ENCODE measurements at places on chromosomes 6 and 20. TPM values are rescaled to one million over a fixed set of nuclear protein-coding genes. Genes with fewer than 3 reads are reported as not detected.

- DNase-seq: no peak
These were observed 43.5 kb downstream of the GCLC start for GRCh38 chr6:53501432-53501831.

- no peak for DNase-seq
These were observed 43.7 kb downstream of the FRK start for GRCh38 chr6:116016846-116017545.

DNA sequence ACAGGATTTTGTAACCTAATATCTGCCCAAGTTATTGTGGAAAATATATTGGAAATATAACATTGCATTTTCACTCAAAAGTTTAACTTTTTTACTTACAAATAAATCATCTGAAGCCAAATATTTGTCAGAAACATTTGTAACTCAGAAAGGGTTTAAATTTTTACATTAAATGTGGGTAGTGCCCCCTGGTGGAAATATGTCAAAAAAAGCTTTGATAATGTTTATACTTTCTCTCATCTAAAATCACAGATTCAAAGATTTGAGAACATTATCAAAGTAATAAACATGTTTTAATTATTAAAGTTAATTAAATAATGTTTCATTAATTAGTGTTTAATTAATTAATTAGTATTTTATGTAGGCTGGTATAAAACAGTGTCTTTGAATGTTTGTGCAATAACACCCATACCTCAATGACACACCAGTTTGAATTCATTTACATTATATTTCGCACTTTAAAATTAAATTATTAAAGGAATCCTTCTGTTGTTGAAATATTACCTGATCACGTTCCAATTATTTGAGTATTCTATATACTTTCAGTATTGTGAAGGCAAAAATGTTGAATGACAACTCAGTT is 320.1 kb upstream of the FKBP1C start:
- no peak for DNase-seq

DNA sequence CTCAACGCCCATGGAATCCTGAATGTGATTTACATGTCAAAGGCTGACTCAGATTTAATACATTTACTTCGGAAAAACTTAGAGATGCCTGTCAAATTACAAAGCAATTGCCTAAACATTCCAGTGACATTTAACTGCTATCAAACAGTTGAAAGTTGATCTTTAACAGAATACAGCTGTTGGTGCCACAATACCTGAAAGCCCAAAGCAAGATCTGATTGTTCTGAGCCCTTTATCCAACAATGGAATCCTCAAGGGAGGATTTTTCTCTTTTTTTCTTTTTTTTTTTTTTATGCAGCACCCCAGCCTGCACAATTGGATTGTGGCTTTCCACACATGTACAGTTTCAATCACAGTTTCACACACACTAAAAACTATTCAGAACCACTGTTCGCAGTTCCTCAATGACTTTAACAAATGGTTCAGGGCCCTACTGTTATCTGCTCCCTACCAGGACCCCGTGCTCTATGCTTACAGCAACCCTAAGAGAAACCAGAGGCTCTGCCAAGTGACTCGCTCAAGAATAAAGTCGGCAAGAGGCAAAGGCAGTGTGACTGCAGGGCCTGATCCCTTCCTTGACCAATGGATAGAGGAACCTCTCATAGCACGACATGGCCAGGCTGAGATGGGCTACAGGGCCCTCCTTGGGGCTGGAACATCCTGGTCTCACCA is 33.3 kb downstream of the EPB41L2 start:
- DNase-seq: no peak

DNA sequence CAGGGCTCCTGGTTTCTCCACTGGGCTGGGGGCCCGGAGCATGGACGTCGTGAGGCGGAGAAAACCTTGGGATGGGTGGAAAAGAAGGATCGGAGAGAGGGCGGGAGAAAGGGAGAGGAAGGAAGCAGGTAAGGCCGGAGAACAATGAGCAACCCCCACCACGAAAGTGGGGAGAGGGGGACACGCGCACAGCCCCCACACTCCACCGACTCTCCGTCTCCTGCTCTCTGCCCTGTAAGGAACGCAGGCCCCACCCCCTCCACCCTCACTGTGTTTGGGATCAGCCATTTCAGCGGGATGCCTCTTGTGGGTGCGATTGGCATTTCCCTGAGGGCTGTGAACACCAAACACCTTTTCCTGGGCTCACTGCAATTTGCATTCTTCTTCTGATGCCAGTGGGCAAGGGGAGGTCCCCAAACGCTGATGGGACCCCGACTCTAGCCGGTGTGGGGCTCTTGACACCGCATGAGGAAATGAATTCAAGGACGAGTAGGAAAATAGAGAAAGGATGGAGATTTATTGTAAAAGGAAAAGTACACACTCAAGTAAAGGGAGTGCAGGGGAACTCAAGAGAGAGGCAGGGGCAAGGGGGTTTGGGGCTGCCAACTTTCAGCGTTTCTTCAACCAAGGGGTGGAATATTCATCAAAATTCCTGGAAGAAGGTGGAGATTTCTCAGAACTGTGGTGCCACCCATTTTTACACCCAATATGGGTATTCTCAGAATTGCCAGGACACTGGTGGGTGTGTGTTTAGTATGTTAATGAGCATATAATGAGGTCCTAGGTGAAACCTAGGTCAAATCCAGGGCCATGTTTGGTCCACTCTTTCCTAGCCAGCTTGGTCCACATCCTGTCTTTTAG is 13.1 kb upstream of the RAET1L start:
- DNase-seq: peak; percentile 11

DNA sequence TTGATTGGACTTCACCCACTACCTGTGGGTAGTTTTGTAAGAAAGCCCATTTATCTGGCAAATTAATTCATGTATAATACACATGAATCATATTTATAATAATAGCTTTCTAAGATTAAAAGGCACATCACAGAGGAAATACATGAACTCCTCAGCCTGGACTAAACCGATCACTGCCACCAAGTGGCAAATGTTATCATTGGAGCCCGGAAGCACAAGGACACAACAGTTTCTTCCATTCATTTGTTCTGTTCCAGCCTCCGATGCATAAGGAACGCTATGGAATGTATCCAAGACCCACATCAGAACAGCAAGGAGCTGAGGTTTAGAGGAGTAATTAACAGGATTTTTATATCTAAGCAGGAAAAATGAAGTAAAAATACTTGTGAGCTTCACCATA is 13.9 kb upstream of the IPCEF1 start:
- DNase-seq: peak; percentile 35

DNA sequence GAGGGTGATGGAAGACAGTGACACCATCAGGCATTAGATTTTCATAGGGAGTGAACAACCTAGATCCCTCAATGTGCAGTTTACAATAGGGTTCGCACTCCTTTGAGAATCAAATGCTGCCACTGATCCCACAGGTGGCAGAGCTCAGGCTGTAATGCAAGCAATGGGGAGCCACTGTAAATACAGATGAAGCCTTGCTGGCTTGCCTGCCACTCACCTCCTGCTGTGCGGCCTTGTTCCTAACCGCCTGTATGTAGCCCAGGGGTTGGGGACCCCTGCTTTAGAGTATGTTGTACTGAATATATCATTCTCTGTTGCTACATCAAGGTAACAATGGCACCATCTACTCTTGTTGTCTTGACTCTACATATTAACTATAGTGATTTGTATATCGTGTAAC is 37.1 kb downstream of the TPD52L1 start:
- no peak for DNase-seq

DNA sequence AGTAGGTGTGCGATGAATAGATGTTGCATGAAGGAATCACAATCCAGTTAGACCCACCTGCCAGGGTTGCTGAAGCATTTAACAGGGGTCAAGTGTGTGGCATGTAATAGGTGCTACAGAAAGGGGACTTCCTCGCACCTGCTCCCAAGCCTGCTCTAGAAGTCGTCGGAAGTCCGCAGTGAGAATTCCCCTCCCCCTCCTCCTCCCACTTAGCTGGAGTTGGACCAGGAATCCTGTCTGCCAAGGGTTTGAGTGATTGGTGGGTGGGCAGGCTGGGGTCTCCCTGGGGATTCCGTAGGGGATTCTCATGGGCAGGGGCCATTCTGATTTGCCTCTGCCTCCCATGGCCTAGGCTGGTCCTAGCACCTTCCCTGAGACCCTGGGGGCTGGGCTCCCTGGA is 10.3 kb downstream of the SCRT2 start:
- DNase-seq: no peak

The KCNK16 gene
- total RNA-seq: not detected

The CGAS gene
- 23.8 TPM for total RNA-seq

The TREM2 gene
- total RNA-seq: not detected

The DSP gene
- 193 TPM for total RNA-seq
